ENCODE measurements at places on chromosomes 12 and 14. TPM values are rescaled to one million over a fixed set of nuclear protein-coding genes. Genes with fewer than 3 reads are reported as not detected.

The NEUROD4 gene
- not detected for total RNA-seq

The LTB4R gene
- 2.1 TPM for total RNA-seq

The B4GALNT1 gene
- 3.1 TPM for total RNA-seq

The RPS26 gene
- 36.5 TPM for total RNA-seq

The SMIM41 gene
- total RNA-seq, result not detected

The TC2N gene
- 5.7 TPM for total RNA-seq

The SIVA1 gene
- total RNA-seq, result 51.7 TPM

The TCL1B gene
- 1.0 TPM for total RNA-seq

The GALNT16 gene
- 8.4 TPM for total RNA-seq

The CPM gene
- 2.1 TPM for total RNA-seq

The RPGRIP1 gene
- not detected for total RNA-seq

The PPFIA2 gene
- total RNA-seq, result 1.0 TPM

The GLIPR1 gene
- total RNA-seq, result 5.7 TPM

The DEGS2 gene
- total RNA-seq, result 0.52 TPM

The OR4K13 gene
- not detected for total RNA-seq

The PKP2 gene
- 5.2 TPM for total RNA-seq

The BBOF1 gene
- 2.1 TPM for total RNA-seq

The BRF1 gene
- 38.1 TPM for total RNA-seq

The LRRC9 gene
- not detected for total RNA-seq

The ESPL1 gene
- total RNA-seq, result 2.6 TPM

The SRRM4 gene
- under 0.01 TPM for total RNA-seq

The SLC6A12 gene
- not detected for total RNA-seq

The LALBA gene
- not detected for total RNA-seq

The SCAF11 gene
- 78.3 TPM for total RNA-seq

The SERPINA5 gene
- 0.52 TPM for total RNA-seq

The STRAP gene
- 75.7 TPM for total RNA-seq

The ADIPOR2 gene
- 35.5 TPM for total RNA-seq

The ADAM20 gene
- 2.1 TPM for total RNA-seq

The TECPR2 gene
- 12.0 TPM for total RNA-seq

The ALDH6A1 gene
- 24.0 TPM for total RNA-seq

The MYH7 gene
- 426 TPM for total RNA-seq

The BLTP3B gene
- 26.6 TPM for total RNA-seq

The FSCB gene
- not detected for total RNA-seq

The TAS2R42 gene
- total RNA-seq, result not detected

The ALDH1L2 gene
- 6.3 TPM for total RNA-seq

The DCD gene
- not detected for total RNA-seq

The SNX6 gene
- 82.5 TPM for total RNA-seq

The OR6C2 gene
- not detected for total RNA-seq

The IPO4 gene
- 32.9 TPM for total RNA-seq

The KRT71 gene
- not detected for total RNA-seq

The TEX22 gene
- total RNA-seq, result under 0.01 TPM

The MYF6 gene
- 136 TPM for total RNA-seq

The FAM90A1 gene
- 0.52 TPM for total RNA-seq

The NPFF gene
- not detected for total RNA-seq

The TMEM119 gene
- total RNA-seq, result 37.1 TPM

The TEAD4 gene
- 30.3 TPM for total RNA-seq

The OR6C4 gene
- not detected for total RNA-seq

The RFLNA gene
- 2.6 TPM for total RNA-seq

The SPTSSA gene
- total RNA-seq, result 9.9 TPM

The CLEC12A gene
- 0.52 TPM for total RNA-seq

The IAPP gene
- total RNA-seq, result not detected

The ADAMTS20 gene
- total RNA-seq, result 0.52 TPM

The CIROP gene
- not detected for total RNA-seq

The SYNDIG1L gene
- total RNA-seq, result under 0.01 TPM

The PTGDR gene
- under 0.01 TPM for total RNA-seq

The TSHR gene
- total RNA-seq, result under 0.01 TPM

Data from skeletal muscle tissue (tissue), 5 donors.